ENCODE measurements at places on chromosomes 5 and 9.
A peak's percentile ranks its signal among the peaks of the same experiment; 100 is the strongest.

DNA sequence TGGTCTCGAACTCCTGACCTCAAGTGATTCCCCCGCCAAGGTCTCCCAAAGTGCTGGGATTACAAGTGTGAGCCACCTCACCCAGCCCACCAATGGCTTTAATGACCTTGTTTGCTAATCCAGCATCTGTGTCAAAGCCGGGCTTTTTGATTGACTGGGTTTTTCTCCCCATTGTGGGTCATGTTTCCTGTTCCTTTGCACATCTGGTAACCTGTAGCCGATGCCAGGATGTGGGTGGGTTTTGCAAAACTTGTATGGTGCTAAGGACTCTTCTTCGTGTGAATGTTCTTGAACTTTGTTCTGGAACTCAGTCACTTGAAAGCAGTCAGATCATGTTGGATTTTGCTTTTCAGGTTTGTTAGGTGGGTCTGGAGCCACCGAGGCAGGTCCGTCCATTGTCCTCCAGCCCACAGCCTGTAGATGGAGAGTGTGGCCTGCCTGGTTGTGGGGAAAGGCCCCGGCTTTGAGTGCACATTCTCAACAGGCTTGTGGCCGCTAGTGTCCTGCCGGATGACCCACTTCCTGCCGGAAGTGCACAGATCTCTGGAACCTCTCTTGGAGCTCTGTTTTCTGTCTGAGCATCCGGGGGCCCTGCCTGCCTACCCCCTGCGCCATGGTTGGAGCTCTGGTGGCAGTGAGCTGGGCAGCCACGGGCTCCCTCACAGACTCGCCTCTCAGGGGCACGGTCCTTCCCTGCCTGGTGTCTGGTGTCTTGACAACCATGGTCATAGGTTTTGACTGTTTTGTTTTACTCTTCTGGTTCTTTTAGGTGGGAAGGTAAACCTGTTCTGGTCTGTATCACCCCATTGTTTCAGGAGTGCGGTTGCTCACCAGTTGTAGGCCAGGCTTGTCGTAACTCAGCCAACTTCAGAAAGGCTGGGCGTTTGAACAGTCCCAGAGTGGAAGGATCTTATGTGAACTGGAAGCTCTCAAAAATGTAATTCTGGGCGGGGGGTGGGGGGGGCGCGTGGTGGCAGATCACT, 69.6 kb upstream of the CACNA1B start:
- no peak for DNase-seq

GRCh38 chr9:76980566-76980965, 38.9 kb upstream of the FOXB2 start:
- no peak for DNase-seq

GRCh38 chr5:135167634-135168033, 133.6 kb upstream of the PITX1 start:
- DNase-seq = no peak

DNA sequence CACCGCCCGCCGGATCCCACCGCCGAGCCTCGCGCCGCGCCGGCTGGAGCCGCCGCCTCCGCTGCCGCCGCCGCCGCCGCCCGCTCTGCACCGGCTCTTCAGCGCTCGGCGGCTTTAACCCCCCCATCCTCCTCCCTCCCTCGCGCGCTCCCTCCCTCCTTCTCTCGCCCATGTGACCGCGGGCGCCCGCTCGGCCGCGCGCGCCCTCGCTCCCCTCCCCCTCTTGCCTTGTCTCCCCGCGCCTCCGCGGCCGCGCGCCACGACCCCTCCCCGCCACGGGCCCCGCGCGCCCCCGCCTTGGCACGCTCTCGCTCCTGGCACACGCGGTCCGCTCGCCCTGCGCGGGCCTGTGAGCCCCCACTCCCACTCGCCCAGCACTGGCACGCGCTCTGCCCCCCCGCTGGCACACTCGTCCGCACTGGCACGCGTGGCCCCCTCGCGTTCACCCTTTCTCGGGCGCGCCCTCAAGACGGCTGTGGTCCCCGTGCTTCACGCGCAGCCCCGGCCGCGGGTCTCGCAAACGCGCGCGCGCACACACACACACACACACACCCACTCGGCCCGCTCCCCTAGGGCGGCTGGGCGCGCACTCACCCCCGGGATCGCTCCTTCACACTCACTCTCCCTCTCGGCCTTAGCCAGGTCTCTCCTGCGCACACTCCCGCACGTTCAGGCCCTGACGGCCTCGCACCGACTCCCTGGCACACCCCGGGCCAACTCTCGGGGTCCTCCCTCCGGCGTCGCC, at the start of gene CNTFR:
Gene CNTFR (minus strand): TSS at position 89 of the 745 bp plus-strand sequence. CDS start 20,743 bp downstream, outside the sequence.
- no peak for DNase-seq

DNA sequence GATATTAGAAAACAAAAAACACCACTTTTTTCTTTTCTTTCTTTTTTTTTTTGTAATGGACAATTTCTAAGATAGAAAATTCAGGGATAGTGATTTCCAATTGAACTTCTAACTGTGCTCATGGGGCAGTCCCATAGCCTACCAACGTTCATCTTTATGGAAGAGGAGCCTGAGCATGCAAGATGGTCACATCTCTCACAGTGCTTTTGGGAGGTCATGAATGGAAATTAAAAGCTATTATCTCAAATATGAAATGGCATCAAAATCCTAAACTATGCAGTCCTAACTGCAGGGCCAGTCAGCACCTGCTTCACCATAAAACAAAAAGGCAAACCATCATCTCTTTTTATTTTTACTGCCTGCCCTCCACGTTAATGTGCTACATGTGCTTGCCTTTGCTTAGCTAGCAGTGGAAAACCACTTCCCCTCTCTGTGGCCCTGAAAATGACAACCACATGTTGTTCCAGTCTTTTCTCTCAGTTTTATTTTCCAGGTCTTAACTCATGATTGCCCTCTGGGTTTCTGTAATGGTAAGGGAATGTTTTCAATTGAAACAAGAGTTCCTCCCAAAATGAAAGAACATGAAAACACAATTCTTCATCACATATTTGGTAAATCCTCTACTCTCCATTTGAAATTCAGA, 16.7 kb downstream of the IFNB1 start:
- DNase-seq = peak; percentile 11

- DNase-seq = peak; percentile 77
These were observed 61.8 kb upstream of the MAMDC2 start for GRCh38 chr9:69981686-69982445.

GRCh38 chr5:119275601-119276173, 80.1 kb upstream of the TNFAIP8 start:
- no peak for DNase-seq

- DNase-seq = no peak
These were observed 514.5 kb upstream of the RGMB start for GRCh38 chr5:98258939-98259338.

DNA sequence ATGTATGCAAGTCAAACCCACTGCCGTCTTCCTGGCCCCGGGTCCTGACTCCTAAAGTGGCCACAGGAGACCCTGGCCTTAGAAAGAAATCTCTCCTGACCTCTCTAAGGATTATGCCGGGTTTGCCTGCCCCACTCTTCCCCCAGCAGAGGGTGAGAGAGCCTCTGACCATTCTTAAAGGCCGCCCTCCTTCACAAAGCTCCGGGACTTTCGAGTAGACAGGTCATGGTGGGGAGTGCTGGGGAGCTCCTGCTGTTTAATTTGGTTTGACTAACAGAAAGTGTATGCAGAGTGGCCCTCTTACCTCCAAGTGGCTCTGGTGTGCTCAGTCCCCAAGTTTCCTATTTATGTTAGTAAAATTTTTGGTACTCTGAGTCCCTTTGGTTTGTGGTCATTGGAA, 111.8 kb downstream of the LRRC70 start:
- DNase-seq = no peak

DNA sequence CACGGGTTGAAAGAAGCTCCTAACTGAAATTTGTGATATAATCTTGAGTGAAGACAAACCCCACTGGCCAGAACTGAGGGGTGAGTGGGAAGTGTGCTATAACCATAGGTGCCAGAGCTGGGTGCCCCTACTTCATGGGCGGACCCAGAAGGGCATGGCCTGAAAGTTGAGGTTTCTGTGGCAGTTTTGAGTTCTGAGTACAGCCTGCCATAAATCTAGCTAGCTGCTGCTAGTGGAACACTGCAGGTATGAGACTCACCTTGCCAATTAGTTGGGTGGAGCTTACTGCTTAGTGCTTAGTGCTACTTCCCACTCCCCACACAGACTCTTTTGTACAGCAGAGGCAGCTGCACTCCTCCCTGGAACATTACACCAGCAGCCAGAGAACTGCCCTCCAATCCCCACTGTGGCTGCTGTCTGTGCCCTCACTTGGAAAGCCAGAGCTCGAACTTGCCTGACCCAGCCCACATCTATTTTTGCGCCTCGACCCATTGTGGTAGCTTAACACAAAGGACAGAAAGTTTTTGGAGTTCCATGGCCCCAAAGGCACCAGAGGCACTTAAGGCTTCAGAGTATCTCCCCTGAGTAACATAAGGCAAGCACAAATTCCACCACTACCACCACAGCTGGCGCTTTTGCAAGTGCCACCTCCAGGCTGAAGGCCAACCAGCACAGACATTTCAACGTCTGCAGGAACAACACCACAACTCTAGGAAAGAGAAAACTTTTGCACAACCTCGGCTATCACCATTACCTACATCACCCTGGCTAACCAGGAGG, 27.1 kb upstream of the PTGER4 start:
- DNase-seq = no peak

DNA sequence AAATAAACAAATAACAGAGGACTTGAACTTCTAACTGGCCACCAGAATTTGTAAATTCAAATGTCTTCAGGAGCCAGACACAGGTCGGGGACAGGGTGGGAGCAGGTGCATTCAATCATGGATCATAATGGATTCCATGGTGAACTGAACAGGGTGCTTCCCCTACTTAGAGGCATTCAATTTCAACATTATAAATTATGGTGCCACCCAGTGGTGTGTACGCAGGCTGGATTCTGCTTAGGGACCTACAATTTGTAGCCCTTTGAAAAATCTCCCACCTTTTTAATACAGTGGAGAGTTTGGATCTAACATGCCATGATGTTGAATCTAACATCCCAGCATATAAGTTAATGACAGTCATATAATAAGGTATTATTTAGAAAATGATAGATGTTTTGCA, 22.3 kb downstream of the KLF9 start:
- DNase-seq = peak; percentile 39

DNA sequence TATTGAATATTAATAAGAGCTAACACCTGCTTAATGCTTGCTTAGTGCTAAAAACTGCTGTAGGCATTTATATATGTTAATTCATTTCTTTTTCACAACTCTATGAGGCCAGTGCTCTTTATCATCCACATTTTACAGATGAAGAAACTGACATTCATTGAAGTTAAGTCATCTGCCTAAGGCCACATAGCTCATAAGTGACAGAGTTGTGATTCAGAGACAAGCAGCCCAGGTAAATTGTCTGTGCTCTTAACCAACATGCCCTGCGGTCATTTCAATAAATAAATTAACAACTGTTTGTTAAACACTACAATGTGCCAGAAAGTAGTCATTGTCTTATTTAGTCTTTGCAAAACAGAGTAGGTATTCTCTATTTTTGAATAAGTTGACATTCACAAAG, 1354.4 kb upstream of the C9orf72 start:
- DNase-seq = peak; percentile 80

GRCh38 chr5:157282150-157282549, 16.2 kb downstream of the CYFIP2 start:
- no peak for DNase-seq

DNA sequence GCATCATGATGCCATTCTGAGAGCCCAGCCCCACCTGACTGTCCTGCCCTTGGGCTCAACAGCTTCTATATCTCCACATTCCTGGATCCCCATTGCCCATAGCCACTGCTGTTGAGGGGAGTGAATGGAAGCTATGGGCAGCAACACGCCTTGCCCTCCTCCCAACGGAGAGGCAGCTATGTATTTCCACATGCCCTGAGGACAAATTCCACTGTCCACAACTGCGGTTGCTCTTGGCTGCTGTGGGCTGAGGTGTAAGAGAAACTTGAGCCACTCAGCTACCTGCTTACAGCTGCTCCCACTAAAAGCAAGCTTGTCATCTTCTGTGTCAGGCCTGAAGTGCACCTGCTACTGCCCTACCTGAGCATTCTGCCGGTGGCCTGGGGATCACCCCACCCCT, 222.9 kb downstream of the PSAT1 start:
- no peak for DNase-seq

DNA sequence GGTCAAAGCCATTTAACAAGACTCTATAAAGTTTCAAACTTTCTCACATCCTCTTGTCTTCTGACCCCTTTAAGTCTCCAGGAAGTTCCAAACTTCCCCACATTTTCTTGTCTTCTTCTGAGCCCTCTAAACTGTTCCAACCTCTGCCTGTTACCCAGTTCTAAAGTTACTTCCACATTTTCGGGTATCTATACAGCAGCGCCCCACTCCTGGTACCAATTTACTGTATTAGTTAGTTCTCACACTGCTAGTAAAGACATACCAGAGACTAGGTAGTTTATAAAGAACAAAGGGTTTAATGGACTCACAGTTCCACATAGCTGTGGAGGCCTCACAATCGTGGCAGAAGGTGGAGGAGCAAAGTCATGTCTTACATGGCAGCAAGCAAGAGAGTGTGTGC, 23.3 kb upstream of the PRLR start:
- no peak for DNase-seq

DNA sequence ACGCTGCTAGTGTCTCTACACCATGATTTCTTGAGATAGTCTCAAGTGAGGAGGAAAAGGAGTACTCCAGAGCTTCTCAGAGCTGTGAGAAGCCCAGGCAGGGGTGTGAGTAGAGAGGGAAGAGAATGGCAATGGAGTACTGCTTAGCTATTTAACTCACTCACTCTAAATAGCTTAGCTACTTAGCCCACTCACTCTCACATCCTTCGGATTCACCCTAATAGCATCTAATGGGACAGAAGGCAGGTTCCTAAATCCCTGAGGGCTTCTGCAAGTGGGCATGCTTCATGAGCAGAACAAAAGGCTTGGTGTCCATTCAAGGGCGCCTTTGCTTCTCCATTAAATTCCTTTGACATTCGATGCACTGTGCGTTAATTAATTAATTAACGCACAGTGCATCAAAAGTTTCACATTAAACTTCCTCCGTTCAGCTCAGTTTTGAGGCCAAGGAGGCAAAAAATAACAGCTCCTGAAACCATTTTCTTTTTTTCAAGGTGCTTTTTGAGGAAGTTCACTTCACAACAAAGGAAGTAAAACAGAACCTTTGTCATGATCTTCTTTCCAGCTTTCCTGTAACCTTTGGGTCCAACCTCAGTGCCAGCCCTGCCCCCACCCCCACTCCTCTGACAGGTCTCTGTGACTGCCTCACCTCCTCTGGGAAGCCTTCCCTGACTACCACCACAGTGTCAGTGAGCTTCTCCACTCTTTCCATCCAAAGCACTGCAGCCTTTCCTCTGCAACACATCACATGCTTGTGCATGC, 294.0 kb downstream of the SEC61B start:
- DNase-seq = no peak

DNA sequence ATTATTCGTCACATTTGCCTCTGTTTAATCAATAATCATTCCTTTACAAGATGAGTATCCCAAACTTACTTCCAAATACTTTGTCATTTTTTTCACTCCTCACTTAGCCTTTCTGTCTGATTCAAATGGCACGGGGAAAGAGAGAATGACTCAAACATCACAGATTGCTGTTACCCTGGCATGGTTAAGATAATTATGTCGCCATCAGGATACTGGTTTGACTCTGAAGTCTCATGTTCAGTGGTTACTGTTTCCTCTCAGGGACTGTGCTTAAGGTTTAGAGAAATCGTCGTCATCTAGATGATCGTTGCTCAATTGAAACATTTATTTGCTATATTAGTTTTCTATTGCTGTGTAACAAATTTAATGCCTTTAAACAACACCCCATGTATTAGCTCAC, 45.2 kb upstream of the RAD23B start:
- DNase-seq = no peak

- no peak for DNase-seq
These were observed 307.5 kb downstream of the MCTP1 start for GRCh38 chr5:94977437-94977836.

Measured in renal cortical epithelial cell (primary cell).